NCI-H524 treated with DMSO at 0.1 percent for 48 hours (cell line): ENCODE measurements at places on chromosomes 5 and 9.

GRCh38 chr9:124602204-124602603, 95.0 kb upstream of the NR5A1 start:
- no peak for DNase-seq

GRCh38 chr5:122229551-122229950, 82.5 kb upstream of the SNCAIP start:
- no peak for DNase-seq

DNA sequence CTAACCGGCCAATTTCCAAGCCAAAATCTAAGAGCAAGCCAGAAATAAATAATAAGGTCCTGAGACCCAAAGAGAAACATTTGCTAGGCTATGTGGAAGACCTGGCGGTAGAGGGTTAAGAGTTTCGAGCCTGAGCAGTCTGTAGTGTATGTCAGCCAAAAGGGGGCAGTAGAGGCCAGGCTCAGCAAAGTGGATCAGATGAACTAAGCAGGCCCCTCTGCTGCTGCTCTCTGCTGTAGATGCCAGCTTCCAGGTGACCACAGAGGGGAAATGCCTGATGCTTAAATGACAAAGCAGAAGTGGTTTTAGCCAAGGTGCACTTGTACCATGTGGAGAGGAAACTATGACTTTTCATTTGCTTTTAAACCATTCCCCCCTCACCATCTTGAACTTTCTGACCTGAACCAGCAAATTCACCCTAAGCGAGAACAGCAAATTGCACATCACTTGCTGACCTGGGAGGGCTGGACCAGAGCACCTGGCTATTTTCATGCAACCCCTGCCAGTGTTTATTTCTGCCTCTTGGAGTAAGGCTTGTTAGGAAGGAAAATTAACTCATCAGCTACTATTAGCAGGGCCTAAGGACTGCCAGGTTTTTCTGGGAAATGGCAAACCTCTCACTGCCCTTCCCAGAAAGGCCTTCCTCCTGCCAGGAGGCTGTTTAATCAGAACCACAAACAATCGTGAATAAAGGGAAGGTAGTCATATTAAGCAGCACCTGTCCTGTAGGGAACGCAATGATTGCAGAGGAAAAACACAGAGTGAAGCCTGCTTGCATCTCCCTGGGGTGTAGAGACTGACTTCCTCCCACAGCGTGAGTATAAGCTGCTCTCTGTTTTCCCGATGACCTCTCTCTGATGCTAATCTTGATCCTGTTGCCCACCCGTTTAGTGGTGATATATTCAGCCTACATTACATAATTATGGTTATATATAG, 818.2 kb downstream of the TLR4 start:
- DNase-seq: no peak

DNA sequence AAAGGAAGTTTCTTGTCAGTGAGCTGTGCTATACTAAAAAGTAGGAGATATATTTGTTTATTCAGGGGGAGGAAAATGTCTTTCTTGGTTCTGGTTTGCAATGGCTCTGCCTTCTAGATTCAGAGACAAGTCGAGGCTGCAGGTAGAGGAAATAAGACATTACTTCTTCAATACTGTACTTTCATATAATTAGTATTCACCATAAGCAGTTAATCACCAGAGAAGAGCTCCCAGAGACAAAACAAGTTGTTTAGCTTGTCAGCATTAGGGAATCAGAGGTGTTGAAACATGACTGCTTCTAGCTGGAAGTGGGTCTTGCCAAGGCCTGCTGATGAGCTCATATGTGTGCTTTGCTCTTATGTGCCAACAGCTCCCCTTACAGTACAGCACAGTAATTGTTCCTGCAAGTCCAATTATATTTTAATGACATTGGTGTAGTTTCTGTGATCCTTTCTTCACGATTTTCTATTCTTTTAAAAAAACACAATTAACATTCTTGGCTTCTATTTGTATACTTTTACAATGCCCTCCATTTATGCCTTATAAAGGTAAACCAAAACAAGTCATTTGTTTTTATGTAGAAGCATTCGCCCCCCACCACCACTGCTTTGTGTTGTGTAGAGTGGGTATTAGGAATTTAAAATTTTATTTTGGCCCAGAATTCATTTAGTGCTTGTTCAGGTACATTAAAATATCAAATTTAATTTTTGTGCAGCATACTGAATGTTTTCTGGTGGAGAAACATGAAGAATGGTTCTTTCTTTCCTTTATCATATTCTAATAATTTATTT, 112.2 kb downstream of the RPS23 start:
- DNase-seq: peak; percentile 63

DNA sequence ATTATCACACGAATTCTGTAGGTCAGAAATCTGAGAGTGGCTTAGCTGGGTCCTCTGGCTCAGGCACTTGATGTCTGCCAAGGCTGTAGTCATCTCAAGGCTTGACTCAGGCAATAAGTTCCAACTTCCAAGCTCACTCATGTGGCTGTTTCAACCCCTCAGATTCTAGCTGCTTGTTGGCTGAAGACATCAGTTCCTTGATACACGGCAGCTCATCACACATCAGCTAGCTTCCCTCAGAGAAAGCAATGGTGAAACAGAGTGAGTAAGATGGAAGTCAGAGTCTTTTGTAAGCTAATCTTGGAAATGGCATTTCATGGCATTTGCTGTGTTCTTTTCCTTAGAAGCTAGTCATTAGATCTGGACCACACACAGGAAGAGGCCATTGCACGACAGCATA, 204.2 kb upstream of the PTGER4 start:
- DNase-seq: no peak

DNA sequence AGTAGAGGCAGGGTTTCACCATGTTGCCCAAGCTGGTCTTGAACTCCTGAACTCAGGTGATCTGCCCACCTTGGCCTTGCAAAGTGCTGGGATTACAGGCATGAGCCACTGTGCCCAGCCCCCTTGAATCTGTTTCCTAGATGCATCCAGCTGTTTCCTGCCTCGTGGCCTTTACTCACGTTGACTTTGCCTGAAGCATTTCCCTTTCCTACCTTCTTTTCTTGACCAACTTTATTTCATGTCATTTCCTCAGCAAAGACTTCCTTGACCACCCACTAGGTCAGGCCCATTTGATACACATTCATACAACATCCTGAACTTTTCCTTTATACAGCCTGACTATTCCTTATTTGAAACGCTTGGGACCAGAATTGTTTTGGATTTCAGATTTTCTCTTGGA, 51.0 kb downstream of the DOCK2 start:
- DNase-seq: no peak

- DNase-seq: no peak
Measured at GRCh38 chr5:68147659-68148058, 67.9 kb upstream of the PIK3R1 start.

- DNase-seq: no peak
Measured at GRCh38 chr9:107422189-107423185, 67.1 kb downstream of the KLF4 start.

GRCh38 chr5:127770272-127770671, 67.1 kb downstream of the CCDC192 start:
- no peak for DNase-seq

- DNase-seq: no peak
Measured at GRCh38 chr5:73007051-73007450, 51.2 kb downstream of the FCHO2 start.

DNA sequence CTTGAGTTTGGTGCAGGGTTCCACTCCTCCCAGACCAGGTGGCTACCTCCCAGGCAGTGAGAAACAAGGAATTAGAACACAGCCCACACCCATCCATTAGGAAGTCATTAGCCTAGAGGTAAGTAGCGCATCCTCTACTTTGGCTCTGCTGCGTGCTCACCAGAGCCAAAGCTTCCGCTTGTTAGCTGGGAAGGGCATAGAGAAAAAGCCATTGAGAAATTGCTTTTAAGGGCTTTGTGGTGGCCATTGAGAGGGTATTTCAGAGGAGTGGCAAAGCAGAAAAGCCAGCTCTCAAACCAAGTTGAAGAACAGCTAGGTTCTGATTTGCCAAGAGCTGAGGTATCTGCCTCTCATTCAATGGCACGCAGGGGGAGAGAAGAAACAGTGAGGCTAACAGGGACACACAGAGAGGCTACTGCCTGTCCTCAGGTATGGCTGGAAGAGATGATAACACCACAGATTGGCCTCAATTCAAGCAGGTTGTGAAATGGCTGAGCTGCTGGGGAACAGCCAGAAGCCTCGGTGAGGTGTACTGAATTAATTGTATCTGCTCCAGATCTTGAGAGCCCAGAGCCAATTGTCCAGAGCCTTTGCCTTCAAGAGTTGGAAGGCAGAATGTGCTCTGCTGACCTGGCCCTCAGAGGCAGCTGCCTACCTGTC, 119.4 kb downstream of the NTRK2 start:
- DNase-seq: no peak

GRCh38 chr5:19615071-19615470, 372.9 kb downstream of the CDH18 start:
- DNase-seq: no peak

DNA sequence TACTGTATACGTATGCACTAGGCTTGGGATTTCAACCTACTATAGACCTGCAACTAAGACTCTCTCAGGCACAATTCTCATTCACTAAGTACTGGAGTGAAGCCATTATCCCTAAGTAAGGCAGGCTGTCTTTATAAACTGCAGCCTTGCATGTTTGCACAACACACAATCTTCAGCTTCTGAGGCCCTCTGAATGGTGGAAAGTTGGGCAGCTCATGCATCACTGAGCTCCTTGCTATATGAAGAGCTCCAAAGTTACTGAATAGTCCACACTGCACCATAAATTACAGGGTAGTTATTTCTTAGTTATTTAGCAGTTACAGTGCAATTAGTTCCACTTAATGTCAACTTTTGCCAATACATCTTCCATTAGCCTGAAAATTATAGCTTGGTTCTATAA, 384.6 kb downstream of the BRINP1 start:
- no peak for DNase-seq

- no peak for DNase-seq
Measured at GRCh38 chr5:74428876-74429275, 211.7 kb downstream of the ENC1 start.

GRCh38 chr5:148751025-148751424, 75.4 kb upstream of the ADRB2 start:
- no peak for DNase-seq

DNA sequence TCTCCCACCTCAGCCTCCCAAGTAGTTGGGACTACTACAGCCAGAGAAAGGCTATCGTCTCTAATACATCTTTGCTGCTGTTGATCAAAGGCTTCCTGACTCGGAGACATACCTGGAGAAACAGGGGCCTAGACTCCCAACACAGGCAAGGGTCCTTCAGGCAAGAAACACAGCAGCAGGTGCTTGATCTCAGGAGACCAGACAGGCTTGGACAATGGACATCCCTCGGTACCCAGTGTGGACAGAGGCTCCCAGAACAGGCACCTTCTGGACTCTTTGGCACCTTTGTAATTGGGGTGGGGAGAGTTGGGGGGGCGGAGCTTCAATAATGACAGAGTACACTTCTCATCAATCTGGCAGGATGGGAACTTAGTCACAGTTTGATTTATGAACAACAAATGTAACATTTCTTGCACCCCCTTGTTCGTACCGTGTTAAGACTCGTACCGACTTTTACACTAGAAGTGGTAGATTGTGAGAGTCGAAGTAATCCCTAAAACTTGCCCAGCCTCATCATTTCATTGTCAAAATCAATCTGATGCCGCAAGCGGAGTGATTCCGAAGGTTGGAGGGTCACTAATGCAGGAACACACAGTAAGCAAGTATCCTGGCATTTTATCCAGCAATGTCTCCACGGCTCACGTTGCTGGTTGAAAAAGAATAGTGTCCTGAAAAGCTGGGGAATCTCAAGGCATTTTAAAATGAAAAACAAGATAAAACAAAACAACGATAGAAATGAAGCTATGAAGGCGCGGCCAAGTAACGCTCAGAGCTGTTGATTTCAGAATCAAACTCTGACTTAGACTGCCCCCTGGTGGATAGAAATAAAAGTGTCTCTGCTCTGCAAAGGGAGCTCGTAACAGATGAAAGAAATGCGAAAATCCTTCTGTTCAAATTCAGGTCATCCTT, 46.4 kb upstream of the STK32A start:
- DNase-seq: peak; percentile 9

DNA sequence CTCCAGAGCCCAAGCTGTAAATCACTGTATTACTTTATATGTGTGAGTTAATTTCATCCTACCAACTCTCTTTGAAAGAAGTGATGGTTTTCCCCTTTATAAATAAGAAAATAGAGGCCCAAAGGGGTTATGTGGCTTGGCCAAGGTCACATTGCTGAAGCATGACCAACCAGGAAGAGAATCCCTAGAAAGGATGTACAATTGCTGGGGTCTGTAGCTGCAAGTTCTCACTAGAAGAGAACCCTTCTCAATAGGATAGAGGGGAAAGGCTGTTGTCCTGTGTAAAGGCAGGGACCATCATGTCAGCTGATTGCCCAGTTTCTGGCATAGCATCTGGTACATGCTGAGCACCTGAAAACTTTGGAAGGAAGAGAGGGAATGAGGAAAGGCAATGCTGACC, 39.0 kb upstream of the FAT2 start:
- DNase-seq: no peak

GRCh38 chr9:115004545-115004944, 74.2 kb upstream of the TNFSF8 start:
- DNase-seq: no peak

- no peak for DNase-seq
Measured at GRCh38 chr9:137087409-137087925, 682 bp downstream of the MAN1B1 start.

DNA sequence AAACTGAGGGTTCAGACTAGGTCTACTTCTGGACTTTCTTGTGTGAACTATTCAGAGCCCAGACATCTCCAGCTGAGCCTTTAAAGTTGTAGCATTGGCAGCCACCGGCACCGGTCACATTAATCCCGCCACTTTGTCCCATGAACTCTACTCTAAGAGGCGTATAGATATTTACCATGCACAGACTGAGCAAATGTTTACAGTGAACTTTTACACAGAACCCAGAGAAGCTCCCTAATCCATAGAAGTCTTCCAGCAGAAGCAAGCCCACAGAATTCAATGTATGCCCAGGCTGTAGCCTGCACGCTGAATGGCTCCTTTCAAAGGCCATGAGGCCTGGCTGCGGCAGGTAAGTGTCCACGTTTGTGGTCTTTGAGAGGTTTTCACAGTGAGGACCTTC, 466.9 kb downstream of the ENC1 start:
- no peak for DNase-seq

DNA sequence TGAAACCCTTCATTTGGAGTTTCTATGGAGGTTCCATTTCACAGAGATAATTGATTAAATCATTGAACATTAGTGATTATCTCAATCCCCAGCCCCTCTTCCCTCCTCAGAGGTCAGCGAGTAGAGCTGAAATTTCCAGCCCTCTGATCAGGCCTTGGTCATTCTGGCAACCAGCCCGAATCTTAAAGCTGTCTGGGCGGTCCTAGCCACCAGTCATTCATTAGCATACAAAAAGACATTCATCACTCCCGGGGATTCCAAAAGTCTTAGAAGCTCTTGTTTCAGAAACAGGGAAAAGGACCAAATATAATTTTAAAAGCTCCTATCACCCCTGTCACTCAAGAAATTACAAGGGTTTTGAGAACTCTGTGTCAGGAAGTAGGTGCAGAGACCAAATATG, 41.3 kb downstream of the ZNF474 start:
- DNase-seq: no peak

- DNase-seq: no peak
Measured at GRCh38 chr9:108609227-108609896, 246.4 kb downstream of the ACTL7B start.

- DNase-seq: no peak
Measured at GRCh38 chr9:73091909-73092308, 59.8 kb upstream of the ANXA1 start.
